ENCODE measurements at places on chromosomes 11 and 22.

DNA sequence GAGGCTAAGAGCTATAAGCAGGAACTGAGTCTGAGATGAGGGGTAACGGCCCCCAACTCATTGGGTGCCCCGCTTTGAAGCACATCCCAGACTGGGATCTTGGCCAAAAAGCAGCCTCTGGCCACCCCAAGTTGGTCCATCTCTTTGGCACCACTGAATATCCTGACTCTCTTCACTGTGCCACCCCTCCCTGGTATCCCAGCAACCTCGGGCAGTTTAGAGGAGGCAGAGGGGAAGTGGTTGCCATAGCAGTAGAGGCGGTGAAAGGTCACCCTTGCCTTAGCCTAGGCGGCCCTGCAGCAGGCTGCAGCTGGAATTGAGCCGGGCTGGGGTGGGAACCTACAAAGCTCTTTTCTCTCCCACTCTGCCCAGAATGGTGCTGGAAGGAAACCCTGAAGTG is 1.1 kb downstream of the PELI3 start:
- no peak for DNase-seq

DNA sequence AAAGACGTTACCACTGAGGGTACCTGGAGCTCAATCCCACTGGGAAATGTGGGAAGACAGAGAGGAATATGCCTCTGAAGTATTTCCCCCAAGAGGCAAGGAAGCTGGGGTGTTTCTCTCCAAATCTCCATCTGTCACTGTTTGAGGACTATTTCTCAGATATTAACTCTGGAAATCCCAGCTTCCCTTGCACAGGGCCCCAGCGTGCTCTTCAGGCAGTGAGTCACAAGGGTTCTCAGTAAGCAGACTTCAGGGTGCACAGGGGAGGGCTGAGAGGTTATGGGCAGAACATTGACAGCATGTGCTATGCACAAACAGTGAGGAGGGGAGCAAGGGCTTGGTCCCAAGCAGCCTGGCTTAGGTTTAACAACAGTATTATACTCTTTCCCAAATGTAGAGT is 60.9 kb upstream of the EED start:
- DNase-seq: peak; percentile 43

DNA sequence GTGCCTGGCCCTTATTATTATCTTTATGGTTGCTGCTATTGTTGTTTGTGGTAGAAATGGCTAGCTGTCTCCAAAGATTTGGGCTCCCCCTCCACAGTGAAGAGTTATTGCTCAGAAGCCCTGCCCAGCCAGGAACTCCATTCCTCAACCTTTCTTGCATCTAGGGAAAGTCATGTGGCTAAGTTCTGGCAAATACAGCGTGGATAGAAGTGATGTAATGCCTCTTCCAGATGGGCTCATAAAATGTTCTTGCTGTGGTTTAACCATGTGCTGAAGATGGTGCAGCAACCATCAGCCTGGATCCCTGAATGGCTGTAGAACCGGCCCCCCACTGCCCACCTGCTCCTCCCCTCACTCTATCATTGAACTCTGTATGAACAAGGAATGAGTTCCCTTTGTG is 203.5 kb upstream of the E2F8 start:
- DNase-seq: no peak

DNA sequence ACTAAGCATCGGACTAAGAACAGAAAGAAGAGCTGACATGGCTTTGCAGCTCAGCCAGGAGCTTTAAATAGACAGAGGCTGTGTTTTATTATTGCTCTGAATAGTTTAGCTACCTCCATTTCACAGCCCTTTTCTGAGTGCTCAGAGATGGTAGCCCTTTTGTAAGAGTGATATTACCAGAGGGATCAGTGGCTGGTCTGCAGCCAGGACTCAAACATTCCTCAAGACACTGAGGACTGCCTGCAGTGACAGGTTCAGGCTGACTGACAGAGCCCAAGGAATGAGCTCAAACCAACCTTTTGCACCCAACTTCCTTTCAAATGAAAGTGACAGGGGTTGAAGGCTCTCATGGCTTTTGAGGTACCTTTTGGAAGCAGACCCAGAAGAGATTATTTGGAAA is 189.0 kb downstream of the DDX10 start:
- peak; percentile 37 for DNase-seq

DNA sequence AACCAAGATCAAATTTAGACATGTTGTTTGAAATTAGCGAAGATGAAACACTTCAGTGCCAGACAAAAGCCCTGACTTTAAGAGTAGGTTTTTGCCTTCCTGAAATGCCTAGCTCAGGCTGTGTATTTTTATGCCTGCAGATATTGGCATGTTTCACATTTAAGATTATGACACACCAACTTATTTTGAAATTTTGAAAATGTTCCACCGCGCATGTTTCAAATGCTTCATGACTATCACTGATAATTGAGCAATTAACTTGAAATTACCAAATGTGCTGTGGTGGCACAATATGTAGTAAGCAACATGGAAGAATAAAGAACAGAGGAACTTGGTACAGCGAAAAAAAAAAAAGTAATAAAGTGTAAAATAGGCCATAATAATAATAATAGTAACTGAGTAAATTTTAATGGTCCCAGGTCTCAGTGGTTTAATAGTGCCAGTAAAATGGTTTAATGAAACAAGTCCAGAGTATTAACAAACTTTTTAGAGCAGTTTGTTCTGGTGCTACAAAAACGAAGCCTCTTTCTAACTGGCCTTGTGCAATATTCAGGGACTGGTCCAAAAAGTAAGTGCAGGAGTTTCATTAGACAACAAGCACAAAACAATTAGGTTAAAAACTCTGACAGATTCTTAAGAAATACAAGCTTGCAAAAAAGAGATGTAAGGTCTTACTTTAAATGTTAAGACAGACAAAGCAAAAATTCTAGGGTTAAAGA is 112.5 kb upstream of the SOX6 start:
- DNase-seq: no peak

DNA sequence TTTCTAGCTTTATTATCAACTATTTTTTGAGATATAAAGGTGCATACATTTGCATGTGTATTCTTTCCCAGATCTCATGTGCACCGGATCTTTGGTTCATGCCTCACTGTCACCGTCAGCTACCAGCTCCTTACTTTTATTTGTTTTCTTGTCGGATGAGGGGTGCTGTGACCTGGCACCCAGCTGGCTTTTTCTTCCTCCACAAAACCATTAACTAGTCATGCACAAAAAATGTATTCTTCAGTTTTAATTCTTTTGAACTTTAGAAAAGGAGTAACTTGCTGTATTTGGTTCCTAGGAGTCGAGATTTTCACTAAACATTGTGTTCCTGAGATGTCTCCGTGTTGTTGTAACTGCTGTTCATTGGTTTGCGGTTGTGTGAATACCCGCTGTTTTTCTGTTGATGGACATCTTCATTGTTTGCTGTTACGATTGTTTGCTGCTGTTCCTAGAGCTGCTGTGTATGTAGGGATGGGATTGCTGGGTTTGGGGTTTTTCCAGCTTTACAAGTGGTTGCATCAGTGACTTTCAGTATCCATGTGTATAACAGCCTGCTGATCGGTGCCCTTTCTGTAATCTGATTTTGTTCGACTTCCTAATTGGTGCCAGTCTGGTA is 39.4 kb downstream of the MOV10L1 start:
- DNase-seq: no peak

DNA sequence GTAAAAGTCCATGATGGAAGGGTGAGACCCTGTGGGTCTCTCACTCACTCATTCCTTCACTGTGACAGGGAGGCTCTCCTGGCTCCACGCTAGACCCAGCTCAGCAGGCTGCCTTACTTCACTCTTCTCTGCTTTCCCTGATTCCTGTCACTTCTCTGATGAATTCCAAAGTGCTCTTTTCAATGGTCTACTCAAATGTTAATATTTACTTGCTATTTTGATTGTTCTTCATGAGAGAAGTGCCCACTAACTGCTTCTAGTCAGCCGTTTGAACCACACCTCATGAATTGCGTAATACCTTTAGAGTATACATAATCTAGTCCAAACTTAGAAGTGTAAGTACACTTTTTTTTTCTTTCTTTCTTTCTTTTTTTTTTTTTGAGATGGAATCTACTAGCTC is 1350.2 kb upstream of the RAG2 start:
- no peak for DNase-seq

DNA sequence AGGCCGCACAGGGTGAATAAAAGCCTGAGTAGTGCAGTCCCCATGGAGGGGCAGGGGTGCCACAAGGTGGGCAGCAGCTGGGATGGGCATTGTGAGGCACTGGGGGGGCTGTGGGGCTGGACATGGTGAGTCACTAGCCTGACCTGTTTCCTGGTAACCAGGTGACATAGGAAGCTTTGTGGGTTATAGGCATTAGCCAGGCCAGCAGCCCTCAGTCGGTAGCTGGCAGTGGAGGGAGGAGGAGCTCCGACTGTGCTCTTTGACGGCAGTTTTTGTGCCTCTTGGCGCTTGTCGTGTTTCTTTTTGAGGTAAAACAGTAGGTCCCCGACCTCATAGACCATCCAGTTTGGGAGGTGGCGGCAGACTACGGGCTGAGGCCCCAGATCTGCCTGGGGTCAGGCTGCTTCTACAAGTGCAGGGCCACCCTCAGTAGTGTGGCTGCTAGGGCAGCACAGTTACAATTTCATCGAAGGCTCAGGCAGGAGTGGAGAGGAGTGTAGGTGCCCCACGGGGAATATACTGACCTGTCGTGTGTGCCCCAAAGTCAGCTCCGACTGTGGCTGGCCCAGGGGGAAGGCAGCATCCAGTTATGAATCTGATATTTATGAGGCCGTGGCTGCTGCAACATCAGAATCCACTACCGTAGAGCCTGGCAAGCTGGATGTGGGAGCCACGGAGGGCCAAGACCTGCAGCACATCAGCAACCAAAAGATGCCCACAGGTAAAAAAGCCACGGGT is 107.7 kb downstream of the CRYBB2 start:
- DNase-seq: no peak

- DNase-seq: no peak
Observed at GRCh38 chr22:25656724-25657123, 85.3 kb upstream of the MYO18B start.

GRCh38 chr22:29654420-29654819 is 51.0 kb downstream of the NF2 start:
- DNase-seq: no peak

- no peak for DNase-seq
Observed at GRCh38 chr22:36760786-36761185, 15.1 kb downstream of the IFT27 start.

GRCh38 chr11:109784536-109784935 is 308.7 kb upstream of the ZC3H12C start:
- DNase-seq: no peak

- no peak for DNase-seq
Observed at GRCh38 chr11:99614352-99614751, 593.6 kb downstream of the CNTN5 start.

DNA sequence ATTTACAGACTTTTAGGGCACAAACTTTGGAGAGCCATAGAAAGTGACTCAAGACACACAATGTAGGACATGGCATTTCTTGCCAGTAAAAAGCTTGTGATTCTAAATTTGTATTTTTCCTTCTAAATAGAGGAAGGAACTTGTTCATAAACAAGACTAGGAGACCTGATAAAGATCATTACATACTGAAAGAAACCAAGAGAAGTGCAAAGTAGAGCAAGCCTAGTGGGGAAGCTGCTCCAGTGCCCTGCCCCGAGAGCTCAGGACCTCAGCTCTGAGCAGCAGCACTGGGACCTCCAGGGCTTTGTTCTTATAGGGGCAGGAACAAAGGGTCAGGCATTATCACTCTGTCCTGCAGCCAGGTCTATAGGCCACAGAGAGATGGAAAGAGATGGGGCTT is 7.2 kb downstream of the IRAG1 start:
- no peak for DNase-seq

- DNase-seq: no peak
Observed at GRCh38 chr11:134278356-134278755, 2.2 kb downstream of the GLB1L3 start.

DNA sequence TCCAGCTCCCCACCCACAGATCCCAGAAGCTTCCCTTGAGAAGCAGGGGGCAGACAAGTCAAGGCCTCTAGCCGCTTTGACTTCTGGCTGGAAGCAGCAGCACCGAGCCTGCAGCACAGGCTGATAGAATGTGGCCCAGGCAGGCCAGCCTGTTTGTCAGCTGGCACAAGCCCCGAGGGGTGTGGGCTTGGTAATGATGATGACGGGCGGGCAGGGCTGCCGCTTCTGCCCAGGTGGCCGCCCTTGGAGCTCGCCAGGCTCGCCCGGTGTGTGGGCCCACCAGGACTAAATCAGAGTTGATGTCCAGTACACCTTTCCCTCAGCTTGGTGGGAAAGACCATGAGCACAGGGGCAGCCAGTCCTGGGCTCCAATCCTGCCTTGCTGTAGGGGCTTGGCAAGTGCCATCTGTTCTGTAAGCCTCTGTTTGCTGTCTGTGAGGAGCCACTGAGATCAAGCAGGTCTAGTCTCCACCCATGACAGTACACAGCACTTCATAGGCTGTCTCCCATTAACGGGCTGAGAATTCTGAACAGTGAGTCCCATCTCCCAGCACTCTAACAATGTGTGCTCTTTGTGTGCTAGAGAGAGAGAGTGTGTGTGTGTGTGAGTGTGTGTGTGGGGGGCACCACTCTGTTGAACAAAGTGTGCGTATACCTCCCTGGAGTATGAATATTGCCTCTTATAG is 26.8 kb downstream of the MICAL2 start:
- no peak for DNase-seq

GRCh38 chr11:68471360-68472340 is 11.1 kb downstream of the PPP6R3 start:
- peak; percentile 77 for DNase-seq

- no peak for DNase-seq
Observed at GRCh38 chr11:120123946-120124345, 14.0 kb downstream of the TRIM29 start.

- DNase-seq: no peak
Observed at GRCh38 chr11:58562375-58562800, 13.3 kb downstream of the LPXN start.

DNA sequence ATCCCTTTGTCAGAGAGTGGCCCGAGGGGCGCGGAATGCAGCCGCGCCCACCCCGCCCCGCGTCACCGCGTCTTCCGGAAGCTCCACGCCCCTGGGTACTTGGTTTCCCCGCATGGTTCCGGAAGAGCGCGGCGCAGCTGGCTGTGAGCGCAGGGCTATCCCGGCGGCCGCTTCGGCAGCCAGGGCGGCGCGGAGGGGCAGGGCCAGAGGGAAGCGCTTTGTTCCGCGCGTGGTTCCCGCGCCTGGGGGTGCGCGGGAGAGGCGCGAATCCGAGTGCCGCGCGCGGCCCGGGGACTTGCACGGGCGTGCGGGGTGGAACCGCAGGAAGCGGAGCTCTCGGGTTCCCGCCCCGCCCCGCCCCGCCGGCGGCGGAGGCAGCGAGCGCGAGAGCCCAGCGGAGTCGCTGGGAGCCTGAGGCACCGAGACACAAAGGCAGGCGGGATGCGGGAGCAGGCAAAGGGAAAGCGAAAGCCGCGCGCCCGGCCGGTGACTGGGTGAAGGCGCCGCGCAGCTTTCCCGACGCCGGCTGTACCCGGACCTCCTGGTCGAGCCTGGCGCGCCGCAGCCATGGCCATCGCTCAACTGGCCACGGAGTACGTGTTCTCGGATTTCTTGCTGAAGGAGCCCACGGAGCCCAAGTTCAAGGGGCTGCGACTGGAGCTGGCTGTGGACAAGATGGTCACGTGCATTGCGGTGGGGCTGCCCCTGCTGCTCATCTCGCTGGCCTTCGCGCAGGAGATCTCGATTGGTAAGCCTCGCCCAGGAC is at the start of gene PANX1:
PANX1 (plus strand) TSS at position 96 of the 766 bp plus-strand sequence; CDS start at position 568, 472 bp downstream.
- peak; percentile 85 for DNase-seq

Measured in fibroblast of skin of back (primary cell).